ENCODE measurements at places on chromosomes 7 and 10.

DNA sequence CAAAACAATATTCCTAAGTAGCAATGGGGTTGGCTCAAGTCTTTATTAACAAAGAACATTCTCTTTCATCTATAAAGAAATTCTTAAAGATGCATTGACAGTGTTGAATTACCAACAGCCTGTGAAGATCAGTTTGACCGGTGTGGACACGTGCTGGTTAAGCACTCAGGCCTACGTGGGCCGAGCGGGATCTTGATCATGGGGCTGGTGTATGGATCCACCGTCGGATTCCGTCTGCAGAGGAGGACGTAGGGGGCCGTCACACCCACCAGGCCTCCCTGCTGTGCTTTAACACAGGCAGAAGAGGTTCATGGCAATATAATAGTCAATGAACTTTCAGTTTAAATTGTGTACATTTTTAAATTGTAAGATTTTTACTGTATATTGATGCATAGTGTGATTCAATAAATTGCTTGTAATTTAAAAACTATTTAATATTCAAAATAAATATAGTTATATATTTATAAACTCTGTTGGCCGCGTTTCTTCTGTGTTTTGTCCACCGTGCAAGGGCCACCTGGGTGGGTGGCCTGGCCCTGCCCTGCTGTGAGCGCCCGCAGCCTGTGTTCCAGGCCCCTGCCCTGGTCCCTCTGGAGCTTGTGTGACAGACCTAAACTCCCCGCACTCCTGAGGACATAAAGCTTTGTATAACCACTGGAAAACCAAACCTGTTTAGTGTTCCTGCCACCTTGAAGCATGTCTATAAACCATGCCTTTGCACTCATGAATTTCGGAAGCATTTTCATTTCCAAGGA, 1.9 kb upstream of the BHLHA15 start:
- DNase-seq, result no peak

DNA sequence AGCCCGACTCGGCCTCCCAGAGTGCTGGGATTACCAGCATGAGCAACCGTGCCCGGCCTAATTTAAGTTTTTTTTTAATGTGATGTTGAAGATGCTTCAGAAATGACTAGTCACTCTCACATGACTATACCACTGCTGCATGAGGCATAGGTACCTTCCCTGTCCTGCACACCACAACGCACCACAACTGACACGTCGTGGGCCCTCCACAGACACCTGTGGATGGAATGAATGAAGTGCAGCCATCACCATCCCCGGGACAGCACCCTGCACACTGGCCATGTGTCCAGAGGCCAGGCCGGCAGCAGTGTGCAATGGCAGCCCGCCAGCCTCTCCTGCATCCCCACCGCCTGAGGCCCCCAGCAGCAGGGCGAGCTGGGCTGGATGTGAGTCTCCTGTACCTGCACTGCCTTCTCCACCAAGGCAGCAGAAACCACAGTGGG, 55.1 kb downstream of the VOPP1 start:
- no peak for DNase-seq

- no peak for DNase-seq
These were observed 5.6 kb upstream of the VWA2 start for GRCh38 chr10:114233482-114233881.

GRCh38 chr7:132666071-132666773, 90.0 kb upstream of the PLXNA4 start:
- no peak for DNase-seq

DNA sequence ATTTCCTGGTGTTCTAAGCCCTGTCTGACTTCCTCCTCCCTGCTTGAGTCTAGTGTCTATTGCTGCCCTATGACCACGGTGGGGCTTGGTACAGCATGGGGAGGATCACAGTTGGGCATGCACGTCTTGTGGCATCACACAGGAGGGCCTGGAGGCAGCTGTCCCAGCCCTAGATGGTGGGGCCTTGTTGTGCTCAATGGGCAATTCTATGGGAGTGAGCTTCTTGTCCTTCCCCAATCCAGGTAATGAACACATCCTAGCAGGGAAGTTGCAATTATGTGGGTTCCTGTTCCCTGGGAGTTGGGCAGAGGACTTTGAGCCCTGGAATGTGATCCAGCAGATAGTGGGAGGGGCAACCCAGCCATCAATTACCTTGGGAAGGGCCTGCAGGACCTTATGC, 10.8 kb upstream of the FAM3C start:
- no peak for DNase-seq

- no peak for DNase-seq
These were observed 68.7 kb downstream of the NEUROD6 start for GRCh38 chr7:31271641-31272405.

DNA sequence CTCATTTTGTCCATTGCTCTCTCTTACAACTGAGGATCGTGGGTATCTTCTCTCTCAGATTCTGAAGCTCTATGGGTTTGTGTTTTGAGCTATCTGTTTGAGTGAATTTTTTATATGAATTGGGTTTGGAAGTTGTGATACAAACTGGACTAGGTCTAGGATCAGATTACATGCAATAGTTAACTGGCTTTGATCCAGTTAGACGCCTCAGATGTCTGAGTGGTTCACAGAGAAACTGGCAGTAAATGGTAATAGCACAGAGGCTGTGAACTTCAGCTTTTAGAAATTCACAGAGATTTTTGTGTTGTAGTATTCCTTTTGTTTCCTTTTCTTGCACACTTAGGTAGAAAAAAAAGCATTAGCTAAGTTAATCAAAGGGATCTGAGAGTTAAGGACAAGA, 12.7 kb upstream of the DNMBP start:
- no peak for DNase-seq

GRCh38 chr7:81662531-81662930, 107.3 kb downstream of the HGF start:
- no peak for DNase-seq

- no peak for DNase-seq
These were observed 37.2 kb downstream of the LRMDA start for GRCh38 chr10:75468612-75469005.

- DNase-seq, result no peak
These were observed 55.5 kb downstream of the CNTNAP2 start for GRCh38 chr7:146172112-146172511.

GRCh38 chr7:132878204-132878919, 203.5 kb downstream of the CHCHD3 start:
- DNase-seq, result no peak

Measured in stimulated activated CD8-positive, alpha-beta memory T cell treated with anti-CD3 and anti-CD28 coated beads, Interleukin-4, amount 100 ng/mL, for 24 hours (primary cell).